Stimulated activated CD8-positive, alpha-beta memory T cell treated with anti-CD3 and anti-CD28 coated beads, Interleukin-4, amount 100 ng/mL, for 1 hour (primary cell): ENCODE measurements at places on chromosomes 4 and X.

DNA sequence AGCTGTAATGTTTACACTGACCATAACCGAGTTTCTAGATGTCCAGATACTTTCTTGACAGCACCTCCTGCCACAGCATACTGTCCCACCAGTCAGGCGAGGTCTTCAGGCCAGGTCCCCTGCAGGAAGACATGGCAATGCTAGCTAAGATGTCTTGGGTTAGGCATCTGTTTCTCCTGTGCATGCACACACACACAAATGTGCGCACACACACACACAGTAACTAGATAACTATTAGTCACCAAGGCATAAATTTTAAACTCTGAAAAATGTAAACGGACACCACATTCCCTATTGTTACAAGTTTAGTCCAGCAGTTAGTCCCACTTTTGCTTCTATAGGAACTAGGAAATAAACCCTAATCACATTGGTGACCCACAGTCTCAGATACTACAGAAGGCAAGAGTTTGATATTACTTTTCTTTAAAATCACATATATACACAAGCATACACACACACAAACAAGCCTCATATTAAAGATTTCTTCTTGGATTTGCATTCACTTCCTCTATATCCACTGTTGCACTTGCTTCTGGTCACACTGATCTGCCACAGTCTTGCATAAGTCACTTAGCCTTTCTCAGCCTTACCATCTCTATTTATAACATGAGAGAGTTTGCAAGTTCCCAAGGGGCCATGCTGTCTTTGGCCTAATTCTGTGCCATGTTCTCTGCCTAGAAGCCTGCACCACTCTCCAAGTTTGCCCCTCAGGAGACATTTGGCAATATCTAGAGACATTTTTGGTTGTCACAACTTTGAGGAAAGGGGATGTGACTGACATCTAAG lies 32.2 kb downstream of the IL21 start:
- no peak for DNase-seq

DNA sequence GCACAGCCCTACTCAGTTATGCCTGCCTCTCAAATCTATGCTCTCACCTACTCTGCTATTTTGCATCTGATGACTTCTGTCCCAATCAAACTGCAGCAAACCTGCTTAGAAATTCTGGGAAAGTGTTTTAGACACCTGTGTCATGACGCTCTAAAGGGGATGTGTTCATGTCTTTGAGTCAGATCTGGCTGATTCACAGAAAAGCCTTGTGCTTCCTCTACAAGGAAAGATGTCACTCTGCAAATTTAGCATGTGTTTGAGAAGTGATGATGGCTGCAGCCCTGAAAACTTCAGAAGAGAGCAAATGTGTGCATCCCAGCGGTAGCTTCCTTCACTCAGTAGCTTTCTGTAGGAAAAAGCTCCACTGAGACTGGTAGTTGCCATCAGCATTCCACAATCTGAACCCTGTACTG lies 235.4 kb downstream of the MGST2 start:
- no peak for DNase-seq

DNA sequence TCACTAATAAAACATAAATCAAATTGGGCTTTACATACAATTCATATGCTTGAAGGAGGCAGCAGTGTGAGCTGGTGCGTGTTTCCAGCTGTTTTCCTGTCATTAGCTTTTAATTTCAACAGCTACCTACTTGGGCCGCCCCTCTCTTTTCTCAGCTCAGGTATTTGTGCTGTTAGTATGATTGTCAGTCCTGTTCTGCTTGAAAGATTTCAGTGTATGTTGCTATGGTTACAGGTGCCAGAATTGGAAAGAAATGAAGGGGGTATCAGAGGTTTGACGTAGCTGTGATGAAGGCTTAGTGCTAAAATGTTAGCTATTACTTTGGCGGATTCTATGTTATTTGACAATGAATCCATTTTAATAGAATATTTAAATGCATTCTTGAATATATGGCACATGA lies 440.3 kb downstream of the ZIC3 start:
- no peak for DNase-seq

DNA sequence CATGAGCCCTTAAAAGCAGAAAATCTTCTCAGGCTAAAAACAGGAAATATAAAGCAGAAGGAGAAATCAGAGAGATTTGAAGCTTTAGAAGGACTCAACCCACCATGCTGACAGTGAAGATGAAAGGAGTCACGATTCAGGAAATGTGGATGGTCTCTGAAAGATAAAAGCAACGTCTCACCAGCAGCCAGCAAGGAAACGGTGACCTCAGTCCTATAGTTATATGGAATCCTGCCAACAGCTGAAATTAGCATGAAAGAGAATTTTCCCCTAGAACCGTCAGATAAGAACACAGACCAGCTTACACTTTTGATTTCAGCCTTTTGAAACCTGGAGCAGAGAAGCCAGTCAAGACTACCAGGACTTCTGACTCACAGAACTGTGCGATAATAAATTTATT lies 715.7 kb upstream of the HTR2C start:
- no peak for DNase-seq

DNA sequence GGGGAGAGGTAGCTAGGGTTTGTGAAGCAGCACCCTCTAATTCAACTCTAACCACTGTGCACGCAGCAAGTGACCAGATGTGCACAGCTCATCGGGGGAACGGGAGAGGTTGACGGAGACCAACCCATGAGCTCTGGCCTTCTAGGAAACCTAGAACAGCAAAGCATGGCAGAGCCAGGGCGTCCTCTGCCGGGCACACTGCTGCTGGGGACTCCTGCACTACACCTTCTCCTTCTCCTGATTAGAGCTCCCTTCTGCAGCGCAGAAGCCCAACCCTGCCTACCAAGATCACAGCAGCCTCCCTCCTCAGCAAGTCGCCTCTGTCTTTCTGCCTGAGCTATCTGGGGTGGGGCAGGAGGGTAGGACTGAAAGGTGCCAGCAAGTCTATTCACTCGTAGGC lies 252.3 kb upstream of the PSAPL1 start:
- no peak for DNase-seq
